ENCODE measurements at places on chromosomes 6 and 20.

DNA sequence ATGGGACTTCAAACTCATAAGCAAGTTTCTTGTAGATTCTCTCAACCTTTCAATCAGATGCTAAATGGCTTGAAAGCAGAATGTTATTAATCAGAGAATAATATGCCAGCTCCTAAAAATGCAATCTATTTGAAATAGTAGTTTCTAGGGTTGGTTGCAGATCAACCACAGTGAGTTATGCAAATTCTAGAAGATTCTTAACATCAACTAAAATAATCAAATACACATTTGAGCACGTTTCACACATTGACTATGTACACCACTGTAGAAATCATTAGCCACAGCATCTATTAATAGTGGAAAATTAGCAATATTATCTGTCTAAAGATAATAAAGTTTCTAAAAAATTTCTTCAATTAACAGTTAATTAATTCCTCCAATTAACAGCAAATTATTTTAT is 141.9 kb upstream of the GJE1 start:
- DNase-seq: no peak

GRCh38 chr6:133435065-133435728 is 194.0 kb downstream of the EYA4 start:
- no peak for DNase-seq

DNA sequence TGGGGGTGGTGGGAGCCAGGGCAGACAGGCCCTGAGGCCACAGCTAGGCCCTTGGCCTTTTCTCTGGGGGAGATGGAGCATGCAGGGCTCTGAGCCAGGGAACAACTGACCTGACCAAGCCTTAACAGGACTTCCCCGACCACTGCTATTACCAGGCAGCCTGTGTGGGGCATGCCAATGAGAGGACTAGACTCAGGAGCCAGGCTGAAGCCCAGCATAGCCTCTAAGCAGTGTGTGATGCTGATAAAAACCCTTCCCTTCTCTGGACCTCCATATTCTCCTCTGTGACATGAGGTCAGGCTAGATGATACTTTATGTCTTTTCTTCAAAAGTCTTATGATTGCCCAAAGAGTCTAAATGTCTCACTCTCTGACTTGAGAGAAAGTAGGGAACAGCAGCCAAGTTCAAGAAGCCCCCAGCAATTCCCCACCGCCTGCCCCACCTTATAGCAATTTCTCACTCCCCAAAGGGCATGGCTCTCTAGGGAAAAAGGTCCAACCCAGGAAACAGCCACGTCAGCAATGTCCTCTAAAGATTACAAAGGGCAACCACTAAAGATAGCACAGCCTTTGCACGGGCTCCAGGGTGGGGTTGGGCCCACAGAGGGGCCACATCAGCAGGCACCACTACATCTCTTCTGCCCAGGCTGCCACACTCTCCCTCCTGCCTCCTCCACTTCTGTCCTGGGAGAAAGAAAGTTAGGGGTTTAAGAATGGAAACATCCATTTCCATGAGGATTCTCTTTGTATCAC is 71.3 kb downstream of the TRERF1 start:
- no peak for DNase-seq

DNA sequence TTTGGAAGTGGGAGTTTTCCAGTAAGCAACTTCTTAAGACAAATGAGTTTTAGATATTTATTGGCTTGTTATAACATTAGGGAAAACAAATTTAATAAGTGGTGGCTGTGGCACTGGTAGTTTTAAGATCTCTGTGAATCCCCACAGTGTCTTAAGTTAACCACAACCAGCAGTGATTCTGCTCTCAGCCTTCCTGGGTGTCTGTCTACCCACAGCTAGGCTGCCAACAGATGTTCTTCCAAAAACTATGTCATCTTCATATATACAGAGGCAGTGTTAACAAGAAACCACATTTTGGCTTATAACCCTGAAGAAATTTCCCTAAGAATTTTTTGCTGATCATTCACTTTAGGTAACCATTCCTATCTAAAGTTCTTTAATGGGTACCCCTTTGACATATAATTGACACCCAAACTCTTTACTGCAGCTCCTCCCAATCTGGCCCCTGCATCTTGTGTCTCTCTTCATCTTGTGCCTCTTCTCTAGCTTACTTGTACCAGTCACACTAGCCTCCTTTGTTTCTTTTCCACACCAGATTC is 52.7 kb downstream of the TOP1 start:
- DNase-seq: no peak

GRCh38 chr6:9801249-9801754 is 613.6 kb downstream of the TFAP2A start:
- DNase-seq: no peak

- no peak for DNase-seq
Measured at GRCh38 chr6:3678946-3679345, 72.6 kb downstream of the PXDC1 start.

DNA sequence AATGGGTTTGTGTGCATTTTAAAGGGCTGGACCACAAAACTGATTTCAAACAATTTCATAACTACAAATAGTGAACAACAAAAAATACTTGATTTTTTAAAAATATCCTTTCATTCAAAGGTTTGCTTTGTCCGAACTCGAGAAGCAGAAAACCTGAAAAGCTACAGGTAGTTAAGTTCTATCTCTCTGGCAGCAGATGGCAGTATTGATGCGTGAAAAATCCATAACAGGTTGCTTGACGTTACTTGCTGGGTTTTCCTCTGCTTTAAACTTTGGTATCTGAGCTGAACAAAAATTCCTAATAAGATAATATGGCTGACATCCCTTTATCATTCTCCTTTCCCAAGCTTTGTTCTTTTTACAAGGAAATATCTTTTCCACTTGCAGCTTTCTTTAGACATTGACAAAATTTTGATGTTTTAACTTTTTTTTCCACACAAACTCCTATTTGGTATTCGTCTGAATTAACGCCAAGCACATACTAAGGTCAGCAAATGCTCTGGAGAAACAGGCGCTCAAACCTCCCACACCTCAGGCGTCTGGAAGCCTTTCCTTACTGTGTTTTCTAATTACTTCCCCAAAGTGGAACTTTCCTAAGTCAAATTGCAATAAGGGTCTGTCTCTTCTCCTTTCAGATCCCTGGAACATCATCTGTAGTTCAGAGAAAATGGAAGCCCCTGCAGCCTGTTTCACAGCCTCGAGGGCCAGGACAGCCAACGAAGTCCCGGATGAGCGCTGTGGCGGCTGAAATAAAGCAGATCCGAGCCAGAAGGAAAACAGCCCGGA is 50.3 kb upstream of the GFRAL start:
- DNase-seq: no peak

DNA sequence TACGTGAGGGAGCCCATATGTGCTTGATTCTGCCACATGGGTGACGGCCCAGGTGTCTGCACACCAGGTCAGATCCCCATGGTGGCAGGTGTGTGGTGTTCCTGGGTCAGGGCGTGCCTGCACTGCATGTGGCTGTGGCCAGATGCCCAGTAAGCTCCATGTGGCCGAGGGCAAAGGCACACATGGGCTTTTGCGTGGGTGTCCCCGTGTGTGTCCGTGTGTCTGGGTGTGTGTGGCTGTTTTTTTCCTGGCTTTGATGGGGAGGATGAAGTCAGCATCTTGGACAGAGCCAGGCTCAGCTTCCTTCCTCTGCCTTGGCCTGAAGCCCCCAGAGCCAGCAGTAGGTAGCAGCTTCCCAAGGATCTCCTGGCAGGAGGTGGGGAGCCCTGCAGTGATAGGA is 1.5 kb upstream of the TNXB start:
- DNase-seq: no peak

GRCh38 chr20:50442512-50442911 is 67.7 kb upstream of the PTPN1 start:
- no peak for DNase-seq

- no peak for DNase-seq
Measured at GRCh38 chr20:50887576-50887975, 43.7 kb downstream of the ADNP start.

DNA sequence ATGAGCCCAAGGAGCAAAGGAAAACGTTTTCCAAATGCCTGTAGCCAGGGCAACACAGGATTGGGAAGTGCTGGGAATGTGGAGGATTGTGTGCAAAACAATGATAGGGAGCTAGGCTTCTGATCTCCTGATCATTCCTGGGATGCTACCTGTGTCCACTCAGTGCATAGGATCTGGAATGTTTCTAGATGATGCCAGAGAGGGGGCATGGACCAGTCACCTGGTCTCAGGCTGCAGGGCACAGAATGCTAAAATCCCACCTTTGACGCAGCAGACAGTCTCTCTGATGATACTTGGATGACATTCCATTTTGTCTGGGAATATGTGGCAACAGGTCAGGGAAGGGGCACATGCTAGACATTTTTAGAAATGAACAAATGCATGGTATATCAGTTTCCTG is 128.9 kb downstream of the CLIC5 start:
- DNase-seq: no peak

DNA sequence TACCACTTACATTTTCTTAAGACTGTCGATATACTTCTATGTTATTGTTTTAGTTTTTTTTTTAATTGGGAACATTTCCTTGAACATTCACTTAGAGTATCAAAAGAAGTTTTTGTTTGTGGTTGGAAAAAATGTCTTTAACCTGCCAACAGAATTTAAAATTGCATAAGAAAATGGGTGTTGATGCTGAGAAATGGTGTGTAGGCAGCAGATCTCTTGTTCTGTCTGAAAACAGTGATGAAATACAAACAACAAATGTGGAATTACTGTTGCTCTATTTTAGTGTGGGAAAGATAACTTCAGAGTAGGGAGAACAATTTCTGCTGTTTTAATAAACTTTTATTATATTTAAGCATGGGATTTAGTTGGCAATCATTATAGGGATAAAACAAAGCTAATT is 293.5 kb downstream of the CDKAL1 start:
- no peak for DNase-seq

- no peak for DNase-seq
Measured at GRCh38 chr6:4395386-4395785, 260.0 kb upstream of the ECI2 start.

GRCh38 chr20:47320990-47321805 is 35.3 kb downstream of the ZMYND8 start:
- DNase-seq: no peak

GRCh38 chr20:12849225-12849910 is 159.4 kb upstream of the SPTLC3 start:
- no peak for DNase-seq

DNA sequence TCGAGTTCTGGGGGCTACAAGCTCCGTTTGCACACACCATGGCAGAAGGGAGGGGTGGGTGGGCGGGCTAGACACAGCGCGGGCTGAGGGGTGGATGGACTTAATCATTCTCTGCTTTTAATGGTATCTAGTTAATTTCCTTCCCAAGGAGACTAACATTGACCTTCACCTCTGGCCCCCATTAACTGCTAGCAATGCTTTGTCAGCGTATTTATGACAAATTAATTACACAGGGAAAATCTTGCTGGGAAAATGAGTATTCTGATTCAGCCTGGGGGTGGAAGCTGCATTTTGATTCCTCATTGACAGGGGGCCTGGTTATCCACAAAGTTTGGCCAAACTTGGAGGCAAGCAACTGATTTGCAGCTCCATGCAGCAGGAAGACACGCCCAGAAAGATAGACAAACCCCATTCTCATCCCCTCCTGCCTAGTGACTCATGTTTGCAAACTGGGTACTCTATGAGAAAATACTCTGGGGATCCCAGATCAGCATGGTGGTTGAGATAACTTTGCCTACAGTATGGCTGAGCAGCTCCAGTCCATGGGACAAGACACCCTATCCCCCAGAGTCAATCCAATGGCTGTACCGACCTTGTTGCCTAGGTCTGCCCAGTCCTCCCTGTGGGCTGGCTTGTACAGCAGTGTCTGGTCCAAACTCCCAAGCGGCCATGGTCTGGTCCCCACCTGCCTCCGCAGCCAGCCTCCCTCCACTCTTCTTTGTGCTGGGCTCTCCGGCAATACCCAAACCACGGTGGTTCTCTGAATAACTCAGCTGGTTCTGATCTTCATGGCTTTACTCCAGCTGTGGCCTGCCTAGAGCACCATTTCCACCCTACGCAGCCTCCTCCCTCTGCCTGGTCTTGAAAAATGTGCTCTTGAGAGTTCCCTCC is 19.7 kb downstream of the ZBP1 start:
- no peak for DNase-seq

- DNase-seq: no peak
Measured at GRCh38 chr6:36754582-36755434, 57.2 kb downstream of the RAB44 start.

DNA sequence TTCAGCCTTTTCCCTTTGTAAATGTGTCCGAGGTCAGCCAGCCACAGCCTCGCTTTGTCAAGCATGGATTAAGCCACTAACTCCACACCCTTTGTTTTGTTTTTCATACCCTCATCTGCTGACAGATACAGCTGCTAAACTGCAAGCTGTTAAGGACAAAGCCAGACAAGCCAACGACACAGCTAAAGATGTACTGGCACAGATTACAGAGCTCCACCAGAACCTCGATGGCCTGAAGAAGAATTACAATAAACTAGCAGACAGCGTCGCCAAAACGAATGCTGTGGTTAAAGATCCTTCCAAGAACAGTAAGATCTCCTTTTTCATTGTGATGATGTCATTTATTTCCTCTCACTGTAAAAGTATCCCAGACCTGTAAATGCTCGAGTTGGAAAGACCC is 269.3 kb downstream of the ARHGAP18 start:
- DNase-seq: no peak

DNA sequence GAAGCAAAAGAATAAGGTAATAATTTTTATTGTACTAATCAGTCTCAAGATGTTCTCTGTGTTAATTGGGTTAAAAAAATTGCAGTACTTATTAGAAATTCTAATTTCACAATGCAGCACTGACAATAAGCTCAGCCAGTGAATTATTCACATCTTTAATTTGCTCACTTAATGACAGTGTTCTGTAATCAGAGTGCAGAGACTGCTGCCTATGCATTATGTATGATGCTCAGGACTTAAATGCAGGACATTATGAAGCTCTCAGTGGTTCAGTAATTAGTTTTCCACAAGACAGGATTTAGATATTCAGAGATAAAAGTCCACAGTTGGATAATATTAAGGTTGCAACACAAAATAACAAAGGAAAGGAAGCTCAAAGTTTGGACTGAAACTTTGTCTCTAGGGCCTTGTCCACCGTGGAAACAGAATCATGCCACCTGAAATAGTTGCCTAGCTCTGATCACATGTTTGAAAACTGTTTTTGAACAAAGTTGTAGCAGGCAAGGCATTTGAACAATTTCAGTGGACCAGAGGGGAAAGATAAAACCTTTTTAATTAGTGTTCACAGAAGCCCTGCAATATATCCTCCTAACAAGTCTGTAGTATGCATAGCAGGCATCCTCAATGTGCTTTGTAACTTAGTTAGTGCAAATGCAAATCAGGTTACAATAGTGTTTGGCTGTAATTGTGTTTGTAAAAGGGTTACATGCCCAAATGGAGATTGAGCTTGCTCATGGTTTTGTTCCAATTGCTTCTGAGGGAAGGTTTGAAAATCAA is 23.7 kb upstream of the MMS22L start:
- no peak for DNase-seq

GRCh38 chr20:49795135-49795424 is 17.5 kb upstream of the SLC9A8 start:
- no peak for DNase-seq

DNA sequence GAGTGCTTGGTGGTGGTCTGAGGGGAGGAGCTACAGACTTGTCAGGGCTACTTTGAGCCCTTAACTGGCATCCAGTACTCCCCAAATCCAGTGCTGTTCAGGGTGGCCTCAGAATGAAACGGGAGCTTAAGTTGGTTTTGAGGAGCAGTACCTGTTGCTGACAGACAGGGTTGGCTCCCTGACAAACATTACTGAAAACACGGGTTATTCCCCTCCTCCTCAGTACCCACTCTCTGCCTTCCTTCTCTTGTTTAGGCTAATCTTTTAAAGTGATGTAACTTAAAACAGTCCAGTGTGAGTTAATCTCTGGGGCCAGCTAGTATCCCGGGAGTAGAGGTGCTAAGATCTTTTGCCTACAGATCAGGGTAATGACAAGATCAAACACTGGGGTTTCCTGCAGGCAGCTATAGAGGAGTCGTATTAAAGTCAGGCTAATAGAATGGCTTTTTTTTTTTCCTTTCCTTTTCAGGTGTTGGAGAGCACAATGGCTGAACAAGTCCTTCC is 3.7 kb downstream of the TNFAIP3 start:
- no peak for DNase-seq
